Chondrocyte (in vitro differentiated cells): ENCODE measurements at places on chromosomes 11 and 22. TPM values are rescaled to one million over a fixed set of nuclear protein-coding genes. Genes with fewer than 3 reads are reported as not detected.

The BEST1 gene
- total RNA-seq, result 1.3 to 4.5 TPM (median 2.8 TPM) in 3 replicates

The SMIM35 gene
- total RNA-seq, result not detected in 3 replicates

The LDLRAD3 gene
- 7.4 to 14.8 TPM (median 8.6 TPM) in 3 replicates for total RNA-seq

The MUC5AC gene
- total RNA-seq, result not detected in 3 replicates

The FOLH1 gene
- total RNA-seq, result not detected in 3 replicates

The PTPN5 gene
- total RNA-seq, result not detected in 3 replicates

The OR8A1 gene
- 0.07 to 0.23 TPM in 2 of 3 replicates, not detected in the other for total RNA-seq

The MUS81 gene
- 55.7 to 68.4 TPM (median 66.3 TPM) in 3 replicates for total RNA-seq

GRCh38 chr22:35591714-35592417, 25.3 kb downstream of the MB start:
- H3K36me3 ChIP-seq, result no peaks in the 10 kb centered on the region
- H3K27ac ChIP-seq, result no peak overlapping the region

DNA sequence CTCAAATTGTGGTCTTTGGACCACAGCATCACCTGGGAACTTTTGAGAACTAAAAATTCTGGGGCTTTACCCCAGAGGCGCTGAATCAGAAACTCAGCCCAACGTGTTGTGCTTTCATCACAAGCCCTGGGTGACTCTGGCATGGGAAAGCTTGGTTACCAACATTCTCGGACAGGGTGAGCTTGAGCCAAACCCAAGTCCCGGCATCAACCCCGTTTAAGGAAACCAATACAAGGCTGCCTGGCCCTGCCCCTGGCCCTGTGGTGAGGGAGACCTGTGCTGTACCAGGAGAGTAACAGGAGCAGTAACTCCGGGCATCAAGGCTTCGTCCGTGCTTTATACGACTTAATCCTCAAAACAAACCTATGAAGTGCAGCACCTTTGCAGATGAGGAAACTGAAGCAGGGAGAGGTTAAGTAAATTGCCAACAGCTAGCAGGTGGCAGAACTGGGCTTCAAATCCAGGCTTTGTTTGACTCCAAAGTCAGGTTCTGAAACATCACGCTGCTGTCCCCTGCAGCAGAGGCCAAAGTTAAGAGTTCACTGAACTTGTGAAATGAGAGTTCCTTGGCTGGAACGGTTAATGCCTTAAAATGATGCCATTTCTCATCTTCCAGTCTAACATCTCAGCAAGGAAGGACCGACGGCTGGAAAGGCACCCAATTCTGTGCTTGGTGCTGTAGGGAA, 64.1 kb upstream of the BID start:
- H3K4me1 ChIP-seq, result peaks cover 9% of the 10 kb centered on the region
- no peak overlapping the region for H3K27ac ChIP-seq
- H3K36me3 ChIP-seq, result peaks cover 13% of the 10 kb centered on the region
- DNase-seq, result no peak
- no peak overlapping the region for H3K4me3 ChIP-seq

- DNase-seq, result no peak
- no peaks in the 10 kb centered on the region for H3K36me3 ChIP-seq
- no peak overlapping the region for H3K4me3 ChIP-seq
Measured at GRCh38 chr11:59224351-59224928, 11.7 kb upstream of the MPEG1 start.

GRCh38 chr11:103582351-103582909, 454.0 kb upstream of the DDI1 start:
- peaks cover 14% of the 10 kb centered on the region for H3K4me1 ChIP-seq
- H3K27me3 ChIP-seq, result no peaks in the 10 kb centered on the region
- no peaks in the 10 kb centered on the region for H3K36me3 ChIP-seq
- no peak overlapping the region for H3K27ac ChIP-seq
- no peak for DNase-seq

GRCh38 chr11:33880979-33881378, 10.9 kb downstream of the LMO2 start:
- peaks cover 72% of the 10 kb centered on the region for H3K27me3 ChIP-seq
- no peak overlapping the region for H3K4me3 ChIP-seq
- peaks cover 3% of the 10 kb centered on the region for H3K36me3 ChIP-seq

DNA sequence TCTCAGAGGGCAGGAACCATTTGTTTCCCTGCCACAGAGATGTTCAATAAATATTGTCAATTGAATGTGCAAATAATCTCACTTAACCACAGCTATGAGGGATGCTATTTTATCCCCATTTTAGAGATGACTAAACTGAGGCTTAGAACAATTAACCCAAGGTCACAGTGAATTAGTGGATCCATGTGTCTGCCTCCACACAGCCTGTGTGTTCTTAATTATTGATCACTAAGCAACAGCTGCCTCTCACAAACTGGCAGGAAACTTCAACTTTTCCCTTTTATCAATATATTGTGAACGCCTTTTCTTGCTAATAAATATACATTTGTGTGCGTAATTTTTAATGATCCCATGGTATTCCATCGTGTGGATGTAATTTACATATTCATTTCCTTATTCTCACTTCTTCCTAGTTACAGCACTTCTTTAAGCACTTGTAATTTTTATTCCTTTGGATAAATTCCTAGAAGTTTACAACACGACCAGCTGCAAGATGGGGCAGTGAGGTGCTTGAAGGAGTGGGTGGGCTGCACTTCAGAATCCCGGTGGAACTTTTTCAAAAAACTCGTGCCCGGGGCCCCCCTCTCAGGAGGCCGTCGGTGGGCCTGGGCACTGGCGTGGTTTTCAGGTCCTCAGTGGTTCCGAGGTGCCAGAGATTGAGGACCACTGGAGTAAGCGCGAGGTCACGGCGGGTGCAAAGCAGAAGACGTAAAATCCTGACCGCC, 915 bp upstream of the SREBF2 start:
- no peaks in the 10 kb centered on the region for H3K27me3 ChIP-seq
- peak overlapping the region; percentile 86 for H3K4me3 ChIP-seq
- H3K4me1 ChIP-seq, result peaks cover 42% of the 10 kb centered on the region
- H3K27ac ChIP-seq, result peak overlapping the region; percentile 100

DNA sequence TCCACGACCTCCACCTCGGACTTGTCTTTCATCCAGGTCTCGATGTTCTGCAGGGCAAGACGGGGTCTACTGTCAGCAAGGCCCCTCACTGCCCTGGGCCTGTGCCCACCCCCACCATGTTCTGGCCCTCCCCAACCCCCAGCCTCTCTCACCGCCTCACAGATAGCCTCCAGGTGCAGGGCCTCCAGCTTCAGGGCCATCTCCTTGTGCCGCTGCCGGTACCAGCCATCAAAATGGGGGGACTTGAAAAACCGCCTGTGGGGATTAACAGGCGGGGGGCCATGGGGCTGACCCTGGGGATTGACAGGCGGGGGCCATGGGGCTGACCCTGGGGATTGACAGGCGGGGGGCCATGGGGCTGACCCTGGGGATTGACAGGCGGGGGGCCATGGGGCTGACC, 4.9 kb upstream of the PLXNB2 start:
- H3K27me3 ChIP-seq, result no peaks in the 10 kb centered on the region
- DNase-seq, result no peak

DNA sequence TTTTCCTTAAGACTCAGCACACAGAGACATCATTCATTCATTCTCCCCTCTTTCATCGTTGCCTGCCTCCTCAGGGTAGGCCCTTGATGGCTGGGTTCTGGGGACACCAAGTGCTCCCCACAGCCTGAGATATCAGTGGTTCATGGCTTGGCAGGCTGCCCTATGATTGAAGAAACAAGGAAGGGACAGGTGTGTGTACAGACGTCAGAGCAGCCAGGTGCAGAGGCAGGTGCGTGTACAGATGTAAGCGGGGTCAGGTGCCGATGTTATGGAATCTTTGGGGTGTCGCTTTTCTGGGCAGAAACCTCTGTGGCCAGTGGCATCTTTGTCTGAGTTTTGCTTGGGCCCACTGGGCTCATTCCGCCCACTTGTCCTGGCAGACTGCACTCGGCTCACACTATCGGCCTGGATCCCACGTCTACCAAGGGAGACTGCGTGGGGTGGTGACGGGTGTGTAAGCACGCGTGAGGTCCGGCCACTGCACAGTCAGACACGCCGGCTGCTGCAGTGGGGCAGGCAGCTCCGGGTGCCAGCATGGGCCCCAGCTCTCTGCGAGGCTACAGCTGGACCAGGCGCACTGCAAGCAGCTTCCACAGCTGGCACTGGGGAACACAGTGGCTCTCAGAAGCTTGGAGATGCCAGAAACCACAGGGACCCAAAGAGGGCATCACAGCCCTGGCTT, 20.9 kb upstream of the KIAA0930 start:
- no peak overlapping the region for H3K4me3 ChIP-seq
- no peak overlapping the region for H3K27ac ChIP-seq
- peaks cover 10% of the 10 kb centered on the region for H3K4me1 ChIP-seq
- no peaks in the 10 kb centered on the region for H3K36me3 ChIP-seq
- no peaks in the 10 kb centered on the region for H3K27me3 ChIP-seq

GRCh38 chr11:130964058-130964792, 47.9 kb upstream of the SNX19 start:
- no peaks in the 10 kb centered on the region for H3K4me1 ChIP-seq
- H3K27ac ChIP-seq, result no peak overlapping the region
- no peaks in the 10 kb centered on the region for H3K36me3 ChIP-seq
- DNase-seq, result no peak
- H3K27me3 ChIP-seq, result peaks cover 42% of the 10 kb centered on the region
- no peak overlapping the region for H3K4me3 ChIP-seq

DNA sequence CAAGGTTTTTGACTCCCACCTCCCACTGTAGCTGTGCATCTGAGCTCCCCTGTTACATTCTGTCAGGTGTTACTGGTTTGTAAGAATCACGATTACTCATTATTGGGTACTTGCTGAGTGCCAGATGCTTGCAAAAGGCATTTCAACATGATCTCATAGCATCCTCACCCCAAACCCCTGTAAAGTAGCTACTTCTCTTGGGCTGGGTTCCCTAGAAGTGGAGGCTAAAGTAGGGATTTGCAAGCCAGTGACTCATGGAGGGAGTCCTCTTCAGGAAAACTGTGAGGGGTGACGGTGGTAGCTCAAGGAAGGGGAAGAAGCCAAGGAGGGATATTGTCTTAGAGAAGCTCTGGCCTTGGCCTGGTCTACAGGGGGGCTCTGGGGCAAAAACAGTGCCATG, 78.6 kb downstream of the TIMP3 start:
- peaks cover 28% of the 10 kb centered on the region for H3K27me3 ChIP-seq
- peak overlapping the region; percentile 34 for H3K27ac ChIP-seq
- H3K4me3 ChIP-seq, result no peak overlapping the region
- DNase-seq, result no peak
- H3K4me1 ChIP-seq, result peaks cover 17% of the 10 kb centered on the region

- no peaks in the 10 kb centered on the region for H3K27me3 ChIP-seq
- no peak overlapping the region for H3K27ac ChIP-seq
- no peak for DNase-seq
- H3K4me1 ChIP-seq, result peaks cover 8% of the 10 kb centered on the region
Measured at GRCh38 chr22:28607795-28608194, 71.8 kb downstream of the TTC28 start.

DNA sequence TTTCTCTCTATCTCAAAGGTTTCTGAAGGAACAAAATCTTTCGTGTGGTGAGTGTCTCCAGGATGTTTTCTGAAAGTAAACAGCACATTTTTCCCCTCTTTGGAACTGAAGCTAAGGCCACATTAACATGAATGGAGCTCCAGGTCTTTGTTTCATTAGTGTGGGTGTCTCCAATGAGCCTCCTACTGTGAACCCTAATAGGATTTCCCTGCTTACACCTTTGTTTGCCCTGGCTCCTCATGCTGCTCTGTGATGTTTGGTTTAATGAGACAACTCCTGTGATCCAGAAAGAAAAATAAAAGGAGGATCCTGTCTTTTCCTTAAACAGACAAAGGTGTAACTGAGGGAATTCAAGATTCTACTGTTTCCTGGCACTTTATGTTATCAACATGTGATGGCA, 76.9 kb upstream of the SLC6A5 start:
- no peak overlapping the region for H3K4me3 ChIP-seq
- H3K27me3 ChIP-seq, result peaks cover 16% of the 10 kb centered on the region
- H3K36me3 ChIP-seq, result no peaks in the 10 kb centered on the region
- no peak overlapping the region for H3K27ac ChIP-seq
- no peak for DNase-seq

GRCh38 chr22:42291287-42291686, 20.8 kb upstream of the TCF20 start:
- no peaks in the 10 kb centered on the region for H3K36me3 ChIP-seq
- no peak for DNase-seq
- no peak overlapping the region for H3K27ac ChIP-seq
- peaks cover 7% of the 10 kb centered on the region for H3K27me3 ChIP-seq

- peaks cover 1% of the 10 kb centered on the region for H3K27me3 ChIP-seq
- no peaks in the 10 kb centered on the region for H3K4me1 ChIP-seq
- H3K4me3 ChIP-seq, result no peak overlapping the region
- H3K36me3 ChIP-seq, result no peaks in the 10 kb centered on the region
Measured at GRCh38 chr11:81026032-81026431, 1585.2 kb upstream of the TENM4 start.

DNA sequence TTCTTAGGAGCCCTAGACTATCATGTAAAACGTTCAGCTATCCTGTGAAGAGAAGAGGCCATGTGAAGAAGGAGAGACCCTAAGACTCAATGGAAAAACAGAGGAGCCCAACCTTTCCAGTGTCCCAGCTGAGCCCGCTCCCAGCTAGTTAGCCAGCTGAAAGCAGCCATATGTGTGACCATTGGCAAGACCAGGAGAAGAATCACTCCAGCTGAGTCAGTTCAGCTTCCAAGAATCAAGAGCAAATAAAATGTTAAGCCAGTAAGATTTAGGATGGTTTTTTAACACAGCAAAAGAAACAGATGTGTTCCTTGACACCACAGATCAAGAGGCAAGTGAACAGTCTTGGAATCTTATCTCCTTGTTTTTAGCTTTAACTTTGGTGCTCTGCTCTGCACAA, 108.0 kb downstream of the CCDC81 start:
- no peaks in the 10 kb centered on the region for H3K27me3 ChIP-seq
- DNase-seq, result no peak
- peaks cover 80% of the 10 kb centered on the region for H3K4me1 ChIP-seq
- H3K27ac ChIP-seq, result peak overlapping the region; percentile 99

DNA sequence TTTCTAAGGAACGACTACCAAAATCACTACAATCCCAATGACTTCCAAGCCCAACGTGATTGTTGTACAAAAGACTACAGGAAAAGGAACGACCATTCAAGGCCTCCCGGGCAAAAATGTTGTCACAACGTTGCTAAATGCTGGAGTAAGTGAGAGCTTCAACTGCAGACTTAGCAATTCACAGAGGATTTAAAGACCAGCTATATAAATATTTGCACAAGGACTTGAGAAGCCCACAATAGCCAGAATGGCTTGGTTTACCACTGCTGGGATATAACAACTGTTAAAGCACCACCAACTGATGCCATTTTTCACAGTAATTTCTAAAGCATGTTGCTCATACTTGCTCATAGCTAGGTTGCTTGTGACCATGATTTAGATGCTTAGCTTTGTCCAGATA, 78.3 kb downstream of the EMSY start:
- peaks cover 28% of the 10 kb centered on the region for H3K4me1 ChIP-seq
- H3K27me3 ChIP-seq, result no peaks in the 10 kb centered on the region
- H3K36me3 ChIP-seq, result peaks cover 7% of the 10 kb centered on the region

- no peak overlapping the region for H3K4me3 ChIP-seq
- H3K27me3 ChIP-seq, result no peaks in the 10 kb centered on the region
- no peak overlapping the region for H3K27ac ChIP-seq
- peaks cover 34% of the 10 kb centered on the region for H3K36me3 ChIP-seq
- H3K4me1 ChIP-seq, result peaks cover 9% of the 10 kb centered on the region
- DNase-seq, result no peak
Measured at GRCh38 chr11:74208507-74208906, 37.4 kb downstream of the PPME1 start.
